ENCODE measurements at places on chromosomes 5 and 9.

GRCh38 chr9:80175286-80176150 is 603.8 kb downstream of the TLE4 start:
- DNase-seq = no peak

GRCh38 chr9:126521089-126521488 is 92.6 kb upstream of the LMX1B start:
- DNase-seq = no peak

DNA sequence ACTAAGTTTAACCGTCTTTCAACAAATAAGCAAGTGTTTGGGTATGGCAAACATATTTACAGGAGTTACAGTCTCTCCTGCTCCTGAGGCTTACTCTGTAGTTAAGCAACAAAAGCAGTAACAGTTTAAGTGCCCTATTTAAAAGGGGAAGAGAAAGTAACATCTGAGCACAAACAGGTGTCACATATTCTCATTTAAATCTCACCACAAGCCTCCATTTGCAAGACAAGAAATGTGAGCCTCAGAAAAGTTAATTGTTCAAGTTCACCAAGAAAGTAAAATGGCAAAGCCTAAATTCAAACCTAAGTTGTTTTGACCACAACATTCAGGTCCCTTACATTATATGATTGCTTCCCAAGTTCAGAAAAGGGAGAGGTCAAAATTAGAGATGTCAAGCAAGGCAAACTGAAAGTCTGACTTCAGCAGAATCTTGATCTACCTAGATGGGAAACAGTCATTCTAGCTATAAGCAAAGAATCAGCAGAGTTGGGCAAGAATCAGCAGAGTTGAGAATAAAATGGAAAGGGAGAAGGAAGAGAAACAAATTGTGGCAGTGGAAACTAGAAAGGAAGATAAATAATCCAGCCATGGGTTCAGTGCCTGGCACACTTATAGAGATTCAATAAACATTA is 93.4 kb downstream of the STRBP start:
- DNase-seq = no peak

DNA sequence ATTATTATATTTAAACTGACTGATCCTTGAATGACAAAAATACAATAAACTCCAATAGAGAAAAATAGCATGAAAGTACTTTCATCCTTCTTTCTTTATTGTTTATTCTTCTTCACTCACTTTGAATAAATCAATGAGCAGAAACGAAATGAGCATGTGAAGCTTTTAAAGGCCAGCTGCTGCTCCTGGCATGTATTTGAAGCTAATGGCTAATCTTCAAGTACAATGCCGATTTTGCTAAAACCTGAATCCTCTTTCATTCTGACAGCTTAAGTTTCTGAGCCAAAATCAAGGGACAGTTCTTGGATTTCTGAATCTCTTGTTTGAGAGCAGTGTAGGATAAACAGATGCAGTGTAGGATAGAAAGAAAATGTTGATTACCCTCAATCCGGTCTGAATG is 237.3 kb downstream of the CDH10 start:
- DNase-seq = no peak

DNA sequence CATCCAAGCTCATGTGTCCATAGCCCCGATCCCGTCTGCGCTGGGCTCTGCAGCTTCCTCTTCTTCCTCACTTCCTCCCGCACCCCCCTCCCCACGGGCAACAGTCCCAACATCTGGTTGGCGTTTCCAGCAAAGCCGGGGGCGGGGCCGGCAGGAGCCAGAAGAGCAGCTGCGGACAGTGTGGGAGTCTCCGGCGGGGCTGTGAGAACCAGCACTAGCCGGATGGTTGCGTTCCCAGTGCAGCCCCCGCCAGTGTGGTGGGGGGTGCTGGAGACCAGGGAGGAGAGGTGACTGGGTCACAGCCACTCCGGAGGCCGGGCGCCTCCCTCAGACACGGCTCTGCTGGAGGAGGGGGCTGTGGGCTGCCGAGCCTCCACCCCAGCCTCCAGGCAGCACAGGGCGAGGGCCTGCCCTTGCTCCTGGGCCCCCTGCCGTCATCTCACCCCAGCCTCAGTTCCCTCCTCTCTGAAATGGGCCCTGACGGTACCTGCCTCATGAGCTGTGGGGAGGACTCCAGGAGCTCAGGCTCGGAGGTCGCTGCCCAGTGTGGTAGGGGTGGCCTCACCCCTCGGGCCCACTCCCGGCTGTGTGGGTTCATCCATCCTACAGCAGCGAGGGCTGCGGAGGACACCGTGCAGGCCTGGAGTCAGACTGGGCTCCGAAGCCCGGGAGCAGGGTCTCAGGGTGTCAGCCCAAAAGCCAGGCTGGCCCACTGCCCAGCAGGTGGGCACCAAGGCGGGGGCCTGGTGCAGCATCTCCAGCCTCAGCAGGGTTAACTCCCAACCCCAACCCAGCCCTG is 41.5 kb upstream of the NOTCH1 start:
- DNase-seq = no peak

- DNase-seq = no peak
Observed at GRCh38 chr9:130234340-130235260, 31.0 kb upstream of the HMCN2 start.

GRCh38 chr5:137836997-137837396 is 30.7 kb upstream of the MYOT start:
- no peak for DNase-seq

- DNase-seq = no peak
Observed at GRCh38 chr5:60346393-60346792, 353.6 kb downstream of the DEPDC1B start.

DNA sequence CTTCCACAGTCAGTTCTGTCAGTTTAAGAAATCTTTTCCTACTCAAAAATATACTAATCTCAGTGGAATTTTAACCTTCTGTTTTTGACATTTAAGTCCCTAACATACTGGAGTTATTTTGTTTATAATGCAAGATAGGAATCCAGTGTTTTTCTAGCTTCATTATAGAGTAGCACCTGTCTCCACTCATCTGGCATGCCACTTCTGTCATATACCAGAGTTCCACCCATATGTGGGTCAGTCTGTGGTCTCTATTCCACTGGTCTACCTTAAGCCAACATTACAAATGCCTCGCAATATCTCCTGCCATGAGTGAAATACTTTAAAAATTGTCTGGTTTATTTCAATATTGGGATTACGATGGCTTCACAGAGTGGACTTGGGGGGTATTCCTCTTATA is 42.9 kb downstream of the RNF145 start:
- DNase-seq = no peak

GRCh38 chr5:143679777-143680176 is 132.2 kb upstream of the HMHB1 start:
- DNase-seq = no peak

GRCh38 chr5:150561192-150561512 is 53.2 kb downstream of the NDST1 start:
- no peak for DNase-seq

DNA sequence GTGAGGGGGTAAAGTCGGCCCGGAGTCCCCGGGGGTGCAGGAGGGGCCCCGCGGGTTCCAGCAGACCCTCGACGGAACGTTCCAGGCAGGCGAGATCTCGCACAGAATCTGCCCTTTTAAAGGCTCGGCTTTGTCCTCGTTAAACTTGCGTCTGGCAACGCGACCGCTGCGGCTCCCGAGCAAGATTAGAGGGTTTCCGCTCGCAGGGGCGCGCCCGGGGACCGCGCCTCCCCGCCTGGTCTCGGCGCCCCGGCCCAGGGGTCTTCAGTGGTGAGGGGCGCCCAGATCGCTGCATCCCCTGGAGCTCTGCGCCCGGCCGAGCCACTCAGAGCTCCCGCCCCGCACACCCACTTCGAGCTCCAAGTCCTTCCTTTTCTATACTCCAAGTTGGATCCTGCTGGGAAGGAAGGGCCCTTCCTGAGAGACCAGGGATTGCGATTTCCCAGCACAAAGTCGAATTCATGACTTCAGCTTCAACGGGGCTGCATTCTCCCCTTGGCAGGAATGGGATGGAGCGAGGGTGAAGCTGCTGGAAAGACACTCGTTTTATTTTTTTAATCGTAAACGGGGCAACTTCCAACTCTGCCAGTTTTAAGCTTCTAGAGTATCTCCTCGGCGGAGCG is 11.3 kb downstream of the PROP1 start:
- DNase-seq = peak; percentile 25

- DNase-seq = no peak
Observed at GRCh38 chr9:32426278-32426939, 42.0 kb downstream of the ACO1 start.

- peak; percentile 77 for DNase-seq
Observed at GRCh38 chr9:90834828-90835595, 33.4 kb downstream of the SYK start.

DNA sequence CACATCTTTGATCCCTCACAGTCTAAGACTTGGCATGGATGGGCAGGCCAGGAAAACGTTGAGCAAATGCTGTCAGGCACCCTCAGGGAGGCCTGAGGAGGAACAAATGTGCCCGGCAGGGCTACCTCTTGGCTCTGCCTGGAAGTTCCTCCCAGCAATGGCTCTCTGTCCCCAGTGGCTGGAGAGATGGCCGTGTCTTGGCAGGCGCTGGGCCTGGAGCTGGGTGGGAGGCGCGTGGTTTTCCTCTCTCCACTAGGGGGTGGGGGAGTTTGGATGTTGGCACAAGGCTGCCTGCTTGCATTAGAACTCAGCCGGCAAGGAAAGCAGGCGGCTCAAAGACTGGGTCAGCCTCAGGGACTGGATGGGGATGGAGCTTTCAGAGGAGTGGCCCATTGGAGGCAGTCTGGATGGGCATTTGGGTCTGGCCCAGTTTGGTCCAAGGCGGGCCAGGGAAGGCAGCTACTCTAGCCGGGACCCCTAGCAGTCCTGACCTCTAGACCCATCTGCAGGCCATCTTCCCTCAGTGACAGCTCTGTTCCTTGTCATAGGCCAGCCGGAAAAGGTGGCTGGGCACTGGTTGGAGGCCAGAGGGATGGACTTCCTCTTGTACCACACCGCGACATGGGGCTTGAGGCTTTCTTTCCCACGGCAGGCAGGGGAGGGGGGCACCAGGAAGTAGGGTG is 68.2 kb upstream of the STC2 start:
- DNase-seq = no peak

DNA sequence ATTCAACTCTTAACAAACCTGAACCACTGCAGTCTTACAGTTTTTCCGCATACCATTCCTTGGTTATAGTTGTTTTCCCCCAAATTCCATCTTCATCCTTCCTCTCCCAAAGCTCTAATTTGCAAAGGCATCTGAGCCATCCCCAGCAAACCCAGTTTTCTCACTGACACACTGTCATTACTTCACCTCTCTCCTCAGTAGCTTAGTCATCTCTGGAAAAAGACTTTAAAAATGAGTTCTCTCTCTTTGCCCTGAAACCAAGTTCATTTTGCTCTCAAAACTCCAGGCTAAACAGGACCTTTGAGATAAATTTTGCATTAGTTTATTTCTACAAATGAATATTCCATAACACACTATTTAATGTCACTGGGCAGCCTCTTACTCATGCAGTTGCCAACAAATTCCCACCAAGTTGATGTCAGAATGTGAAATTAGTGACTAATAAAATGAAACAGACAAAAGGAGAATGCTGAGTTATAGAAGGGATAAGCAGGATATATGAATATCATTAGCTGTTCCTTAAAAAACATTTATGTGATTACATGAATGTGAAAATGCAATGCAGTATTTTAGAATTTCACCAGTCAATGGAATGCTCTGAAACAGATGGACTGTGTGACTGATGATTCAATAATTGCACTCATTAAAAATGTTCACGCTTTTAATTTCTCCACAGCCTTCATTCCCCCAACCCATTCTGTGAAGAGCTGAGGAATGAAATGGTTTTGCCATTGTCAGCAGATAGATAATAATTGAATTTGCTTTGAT is 107.4 kb upstream of the DMAC1 start:
- DNase-seq = no peak

GRCh38 chr9:4590430-4591122 is 71.5 kb upstream of the PLPP6 start:
- no peak for DNase-seq

GRCh38 chr5:60010328-60010727 is 116.8 kb upstream of the PDE4D start:
- no peak for DNase-seq

DNA sequence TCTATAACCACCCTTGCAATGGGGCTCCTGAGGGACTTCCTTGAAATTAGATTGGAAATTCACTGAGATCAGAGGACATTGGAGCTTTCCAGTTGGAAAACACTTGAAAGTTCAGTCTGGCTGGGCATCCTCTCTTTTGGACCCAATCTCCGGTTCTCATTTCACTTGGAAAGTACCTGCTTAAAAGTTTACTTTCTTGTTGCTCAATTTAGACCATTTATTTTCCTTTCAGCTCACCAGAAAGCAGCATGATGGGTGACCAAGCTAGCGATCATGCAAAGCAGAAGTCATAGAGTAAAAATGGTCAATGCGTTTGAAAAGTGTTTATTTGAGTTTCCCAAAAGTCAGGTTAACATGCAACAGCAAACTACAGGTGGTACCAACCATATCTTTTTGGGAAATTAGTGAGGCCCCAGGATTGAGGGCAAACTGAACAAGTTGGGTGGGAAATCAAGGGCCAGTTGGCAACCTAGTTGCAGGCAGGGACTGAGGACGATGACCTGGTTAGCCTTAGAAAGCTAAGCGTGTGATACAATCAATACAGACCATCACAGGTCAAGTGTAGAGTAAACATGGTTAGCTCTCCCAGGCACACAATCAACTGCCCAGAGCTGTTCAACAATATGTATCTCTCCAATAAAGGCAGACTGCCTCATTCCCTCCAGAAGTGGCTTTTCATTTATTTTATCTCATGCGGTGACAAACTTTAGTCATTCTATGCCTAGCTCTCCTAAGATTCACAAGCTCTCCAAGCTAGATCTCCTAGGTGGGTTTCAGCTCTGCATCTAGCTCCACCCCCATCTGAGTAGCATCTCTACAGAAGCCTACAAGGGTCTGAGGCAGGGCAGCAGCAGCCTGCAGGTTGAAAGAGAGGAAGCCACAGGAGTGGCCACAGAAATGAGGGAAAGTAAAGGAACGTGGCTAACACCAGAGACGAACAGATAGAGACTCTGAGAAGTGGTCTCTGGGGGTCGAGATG is 136.9 kb downstream of the UGCG start:
- DNase-seq = no peak

DNA sequence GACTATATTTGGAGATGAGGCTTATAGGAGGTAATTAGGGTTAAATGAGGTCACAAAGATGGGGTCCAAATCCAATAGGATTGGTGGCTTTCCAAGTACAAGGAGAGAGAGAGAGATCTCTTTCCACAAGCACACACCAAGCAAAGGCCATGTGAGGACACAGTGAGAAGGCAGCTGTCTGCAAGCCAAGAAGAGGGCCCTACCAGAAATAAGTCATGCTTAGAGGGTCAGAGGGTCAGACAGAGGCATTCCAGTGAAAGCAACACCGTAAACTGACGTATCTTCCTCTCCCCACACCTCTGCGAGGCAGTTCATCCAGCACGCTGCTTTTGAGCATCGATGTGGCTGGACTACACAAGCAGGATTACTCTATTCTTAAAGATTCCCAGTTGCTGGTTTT is 87.9 kb downstream of the SLC1A3 start:
- no peak for DNase-seq

- DNase-seq = no peak
Observed at GRCh38 chr5:107293541-107294210, 377.1 kb downstream of the EFNA5 start.
